ENCODE measurements at places on chromosomes 2 and 18. TPM values are rescaled to one million over a fixed set of nuclear protein-coding genes. Genes with fewer than 3 reads are reported as not detected.

MC5R gene
- 0.17 TPM for polyA plus RNA-seq

DNA sequence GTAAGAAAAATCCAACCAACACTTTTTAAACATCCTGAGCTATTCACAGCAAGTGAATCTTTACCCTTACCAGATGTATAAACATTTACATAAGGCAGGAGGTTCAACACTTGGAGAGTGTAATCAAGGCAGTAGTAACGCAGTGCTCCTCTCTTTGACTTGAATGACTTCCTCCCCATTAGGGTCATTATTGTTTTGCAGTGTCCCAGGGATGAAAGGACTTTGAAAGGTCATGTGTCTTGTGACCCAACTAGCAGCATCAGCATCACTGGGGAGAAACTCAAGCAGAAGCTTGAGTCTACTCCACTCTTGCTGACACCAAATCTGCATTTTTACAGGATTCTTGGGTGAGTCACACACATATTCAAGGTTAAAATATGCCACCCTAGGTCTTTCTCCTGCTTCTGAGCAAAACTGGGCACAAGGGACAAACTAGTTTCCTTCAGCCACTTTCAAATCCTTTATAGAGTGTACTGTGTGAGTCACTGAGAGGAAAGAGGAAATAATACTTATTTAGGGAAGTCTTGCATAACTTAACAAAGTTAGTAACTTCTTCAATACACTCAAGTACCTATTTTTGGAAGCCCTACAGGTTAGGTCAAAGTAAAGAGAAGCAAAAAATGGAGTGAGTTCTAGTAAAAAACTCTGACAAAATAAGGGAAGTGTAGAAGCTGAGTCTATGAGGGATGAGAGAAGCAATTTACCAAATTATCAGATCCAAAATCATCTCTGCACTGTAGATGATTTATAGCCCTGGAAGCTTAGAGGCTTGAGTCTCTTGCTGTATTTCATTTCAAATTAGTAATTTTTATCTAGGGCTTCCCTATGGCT is 51.0 kb upstream of the EML4 start:
- DNase-seq: no peak

- DNase-seq: no peak
Measured at GRCh38 chr18:61308795-61309393, 24.3 kb upstream of the CDH20 start.

DNA sequence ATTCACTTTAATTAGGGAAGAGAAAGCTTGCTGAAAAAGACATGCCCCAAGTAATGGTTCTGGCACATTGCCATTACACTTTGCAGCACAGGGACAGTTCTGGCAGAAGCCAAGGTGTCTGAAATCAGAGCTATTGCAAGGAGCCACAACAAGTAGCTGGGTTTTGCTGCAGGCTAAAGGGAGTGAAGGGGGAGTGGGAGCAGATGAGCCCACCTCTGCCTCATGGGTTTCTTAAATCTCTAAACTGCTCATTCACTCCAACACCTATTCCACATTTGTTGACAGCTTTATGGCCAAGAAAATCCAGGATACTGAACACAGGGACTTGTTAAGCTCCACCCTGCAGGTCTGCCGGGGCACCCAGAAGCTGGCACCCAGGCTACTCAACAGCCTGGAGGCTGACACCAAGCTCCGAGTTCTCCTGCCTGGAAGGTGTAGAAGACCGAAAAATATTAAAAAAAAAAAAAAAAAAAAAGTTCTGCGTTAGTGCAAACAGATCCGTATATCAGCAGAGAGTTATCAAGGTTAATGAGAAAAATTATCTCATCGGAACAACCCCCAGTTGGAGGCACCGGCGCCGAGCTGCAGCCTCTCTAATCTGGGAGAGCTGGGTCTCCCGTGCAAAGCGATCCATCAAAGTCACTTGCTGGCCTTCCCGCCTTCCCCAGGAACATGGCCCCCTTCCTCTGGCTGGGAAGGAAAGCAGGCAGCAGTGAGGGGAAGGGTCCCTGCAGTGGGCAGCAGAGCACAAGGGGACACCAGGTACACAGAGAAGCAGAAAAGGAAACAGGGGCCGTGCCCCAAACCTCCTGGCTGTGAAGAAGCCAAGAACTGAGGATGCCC is 123.7 kb downstream of the HNMT start:
- DNase-seq: no peak

DNA sequence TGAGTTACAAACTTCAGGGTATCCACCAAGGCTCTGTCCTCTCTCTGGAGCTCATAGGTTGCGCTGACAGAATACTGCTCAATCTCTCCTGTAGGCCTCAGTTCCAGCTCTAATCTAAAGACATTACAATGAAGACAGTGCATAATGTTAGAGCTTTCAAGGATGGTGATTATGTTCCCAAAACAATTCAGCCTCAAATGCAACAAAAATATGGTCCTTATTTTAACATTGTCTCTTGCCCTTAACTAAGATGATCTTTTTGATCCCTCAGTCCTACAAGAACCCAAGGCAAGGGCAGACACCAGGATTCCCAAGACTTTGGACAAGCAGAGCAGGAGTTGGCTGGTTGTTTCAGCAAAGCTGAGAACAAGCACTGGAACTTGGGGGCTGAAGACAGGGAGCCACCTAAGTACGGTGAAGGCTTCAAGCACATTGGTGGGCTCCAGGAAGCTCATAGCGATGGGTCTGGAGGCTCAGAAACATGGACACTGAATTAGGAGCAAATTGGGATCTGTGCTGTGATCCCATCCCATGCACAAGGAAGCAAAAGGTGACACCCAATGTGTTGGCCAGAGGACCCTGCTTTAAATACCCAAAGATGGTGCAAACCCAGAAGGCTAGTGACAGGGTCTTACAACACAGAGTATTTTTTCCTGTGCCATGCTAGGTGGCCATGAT is 24.7 kb downstream of the APOB start:
- no peak for DNase-seq

HOXD3 gene
- 21.2 TPM for polyA plus RNA-seq

DNA sequence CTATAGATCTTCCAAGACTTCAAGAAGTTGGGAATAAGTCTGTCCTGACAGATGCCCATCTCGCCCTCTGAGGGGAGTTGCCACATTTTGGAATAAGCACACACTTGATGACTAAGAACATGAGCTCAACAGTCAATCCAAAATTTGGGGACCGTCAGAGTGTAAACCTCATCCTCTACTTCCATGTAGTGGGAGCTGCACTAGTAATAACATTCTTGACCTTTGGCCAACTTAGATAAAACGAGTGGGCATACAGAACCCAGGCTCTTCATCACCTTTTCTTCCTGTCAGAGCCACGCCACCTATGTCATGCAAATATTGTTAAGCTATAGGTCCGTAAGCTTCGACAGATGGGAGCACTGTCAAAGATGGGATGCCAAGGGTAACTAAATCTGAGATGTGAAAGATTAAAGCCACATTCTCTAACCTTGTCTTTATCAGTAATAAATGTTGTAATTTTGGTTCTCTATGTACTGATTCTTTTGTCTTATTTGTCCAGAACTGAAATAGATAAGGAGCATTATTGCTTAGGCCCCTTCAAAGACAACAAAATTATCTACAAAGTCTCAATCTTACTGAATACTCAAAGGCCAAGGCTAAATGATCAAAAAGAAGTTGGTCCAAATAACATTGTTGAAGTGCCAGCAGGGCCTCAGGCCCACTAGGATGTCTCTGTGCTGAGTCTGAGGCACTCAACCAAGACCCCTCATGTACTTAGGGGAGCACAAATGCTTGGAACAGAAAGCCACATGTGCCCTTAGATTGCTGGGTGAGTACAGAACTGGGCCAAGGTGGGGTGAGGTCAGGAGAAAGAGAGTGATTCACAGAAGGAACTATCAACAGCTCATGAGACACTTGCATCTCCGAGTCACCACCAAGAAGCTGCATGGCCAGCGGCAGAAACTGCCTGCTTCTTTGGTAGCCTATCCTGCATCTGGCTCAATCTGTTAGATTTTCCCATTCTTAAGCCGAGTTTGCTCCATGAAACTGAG is 15.0 kb downstream of the CDH2 start:
- DNase-seq: no peak

ZNF396 gene
- 7.2 TPM for polyA plus RNA-seq

GRCh38 chr18:35390951-35391700 is 14.0 kb upstream of the ZNF396 start:
- no peak for DNase-seq

GRCh38 chr2:213958086-213958485 is 452.8 kb upstream of the VWC2L start:
- no peak for DNase-seq

DNA sequence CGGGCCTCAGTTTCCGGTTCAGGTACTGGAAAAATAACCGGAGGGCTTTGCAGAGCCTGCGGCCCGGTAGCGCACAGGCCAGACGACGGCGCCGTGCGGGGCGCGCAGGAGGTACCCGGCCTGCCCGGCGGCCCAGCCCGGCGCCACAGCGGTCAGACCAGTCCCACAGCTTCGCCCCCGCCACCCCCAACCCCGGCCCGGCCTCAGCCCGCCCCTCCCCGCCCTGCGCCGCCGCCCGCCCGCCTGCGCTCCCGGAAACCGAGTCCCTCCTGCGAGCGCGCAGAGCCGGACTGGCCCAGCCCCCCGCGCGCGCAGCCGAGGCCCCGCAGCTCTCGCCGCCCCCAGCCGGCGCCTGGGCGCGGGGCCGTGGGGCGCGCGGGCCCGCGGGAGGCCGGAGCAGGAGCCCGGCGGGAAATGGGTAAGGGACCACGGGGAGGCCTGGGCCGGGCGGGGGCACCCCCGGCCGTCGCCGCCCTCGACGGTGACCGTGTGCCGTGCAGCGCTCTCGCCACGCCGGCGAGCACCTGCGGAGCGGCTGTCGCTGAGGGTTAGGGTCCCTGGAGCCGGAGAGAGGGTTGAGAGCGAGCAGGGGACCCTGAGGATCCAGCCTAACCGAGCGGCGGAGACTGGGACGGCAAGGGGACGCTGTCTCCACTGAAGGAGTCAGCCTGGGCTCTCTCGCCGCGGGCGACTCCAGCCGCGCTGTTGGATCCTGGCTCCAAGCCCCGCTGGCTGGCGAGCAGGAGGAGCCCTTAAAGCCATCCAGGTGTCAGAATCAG is 16.5 kb upstream of the PSD4 start:
- no peak for DNase-seq

GRCh38 chr2:177334940-177335543 is 57.5 kb upstream of the AGPS start:
- DNase-seq: no peak

DNA sequence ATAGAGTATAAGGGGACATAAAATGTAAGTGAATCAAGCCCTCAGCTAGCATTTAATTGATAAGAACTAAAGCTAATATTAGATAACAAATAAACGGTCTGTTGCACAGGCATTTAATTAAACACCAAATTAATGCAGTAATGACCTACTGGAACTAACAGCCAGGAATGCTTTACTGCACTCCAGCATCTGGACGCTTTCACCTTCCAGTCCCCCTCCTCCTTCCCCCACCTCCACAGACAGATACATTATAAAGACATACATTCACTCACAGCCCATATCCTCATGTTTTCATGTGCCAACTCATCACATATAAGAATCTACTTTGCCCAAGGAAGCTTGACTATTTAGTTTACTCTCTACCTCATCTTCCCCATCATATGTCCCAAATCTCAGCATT is 337.4 kb upstream of the PIK3C3 start:
- no peak for DNase-seq

GRCh38 chr18:23146861-23147469 is 11.7 kb downstream of the CABLES1 start:
- DNase-seq: no peak

IL18RAP gene
- 0.44 TPM for polyA plus RNA-seq
